Eye (tissue), 1 donor: ENCODE measurements at places on chromosomes 5 and 9.

DNA sequence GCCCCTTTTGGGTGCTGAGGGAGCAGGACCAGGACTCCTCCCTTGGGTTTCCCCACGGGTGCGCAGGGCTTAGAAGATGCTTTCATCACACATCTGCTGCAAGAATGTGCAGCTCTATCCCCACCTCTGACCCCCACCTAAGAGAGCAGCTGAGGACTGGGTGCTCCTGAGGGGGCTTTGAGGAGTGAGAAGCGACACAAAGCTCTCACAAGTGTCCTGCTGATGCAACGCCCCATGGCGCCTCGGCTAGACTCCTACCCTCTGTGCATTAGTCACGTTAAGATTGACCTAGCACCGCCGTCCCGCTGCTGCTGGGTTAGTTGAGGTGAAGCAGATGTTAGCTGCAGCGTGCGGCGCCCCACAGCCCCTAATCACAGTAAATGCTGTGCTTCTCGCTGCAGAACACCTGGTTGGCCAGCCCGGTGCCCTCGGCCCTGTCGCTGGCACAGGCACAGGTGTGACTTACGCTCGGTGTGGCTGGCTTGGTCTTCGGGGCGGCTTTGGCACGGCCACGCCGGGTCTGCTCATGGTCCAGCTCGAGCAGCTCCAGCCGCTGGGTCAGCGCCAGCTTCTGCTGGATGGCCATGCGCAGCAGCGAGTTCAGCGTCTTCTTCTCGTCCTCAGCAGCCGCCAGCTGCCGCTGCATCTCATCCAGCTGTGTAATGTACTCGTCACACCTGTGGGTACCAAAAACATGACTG is 45.0 kb upstream of the IPPK start:
- DNase-seq: no peak

DNA sequence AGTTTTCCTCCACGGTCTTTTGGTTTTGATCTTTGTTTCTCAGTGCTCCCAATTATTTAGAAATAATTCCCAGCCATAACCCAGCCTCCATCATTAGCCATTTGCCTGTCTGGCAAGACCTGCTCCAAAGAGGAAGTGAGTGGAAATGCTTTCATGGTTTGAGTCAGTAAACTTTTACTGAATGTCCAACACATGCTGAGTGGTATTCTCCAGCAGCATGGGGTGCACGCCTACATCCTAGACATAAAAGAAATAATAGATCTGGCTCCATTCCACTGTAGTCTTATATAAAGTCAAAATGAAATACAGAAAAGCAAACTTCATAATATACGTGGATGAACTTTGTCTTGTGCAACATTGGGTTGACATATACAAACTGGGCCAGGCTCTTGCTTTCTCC is 757.2 kb downstream of the TLE1 start:
- DNase-seq: no peak

- DNase-seq: no peak
Measured at GRCh38 chr5:137306903-137307302, 192.2 kb downstream of the SPOCK1 start.

- DNase-seq: peak; percentile 78
Measured at GRCh38 chr5:53480416-53481158, at the start of gene FST. TSS of gene FST (plus strand) at chr5:53480629. CDS start at chr5:53480792, 163 bp downstream.

DNA sequence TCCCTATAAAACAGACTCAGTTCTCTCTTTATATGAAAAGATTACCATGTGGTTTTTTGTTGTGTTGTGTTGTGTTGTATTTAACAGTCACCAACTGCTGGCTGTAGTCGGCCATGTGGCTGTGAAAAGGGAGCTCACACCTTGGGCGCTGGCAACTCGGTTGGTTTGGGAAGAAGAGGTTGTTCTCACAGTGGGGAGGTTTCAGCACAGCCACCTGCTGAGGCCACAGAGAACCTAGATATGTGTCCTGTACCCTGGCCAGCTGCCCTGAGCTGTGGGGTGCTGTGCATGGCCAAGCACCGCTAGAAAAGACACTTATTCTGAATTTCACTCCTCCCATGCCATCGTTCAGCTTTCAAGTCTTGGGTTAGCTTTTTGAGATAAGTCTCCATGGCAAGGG is 58.8 kb downstream of the SYK start:
- DNase-seq: no peak

- DNase-seq: peak; percentile 48
Measured at GRCh38 chr9:131395157-131396098, 1.5 kb downstream of the PRRC2B start.

- peak; percentile 30 for DNase-seq
Measured at GRCh38 chr5:127280491-127281220, 9.9 kb upstream of the MEGF10 start.

GRCh38 chr9:136926154-136926704 is 18.3 kb downstream of the FBXW5 start:
- no peak for DNase-seq

DNA sequence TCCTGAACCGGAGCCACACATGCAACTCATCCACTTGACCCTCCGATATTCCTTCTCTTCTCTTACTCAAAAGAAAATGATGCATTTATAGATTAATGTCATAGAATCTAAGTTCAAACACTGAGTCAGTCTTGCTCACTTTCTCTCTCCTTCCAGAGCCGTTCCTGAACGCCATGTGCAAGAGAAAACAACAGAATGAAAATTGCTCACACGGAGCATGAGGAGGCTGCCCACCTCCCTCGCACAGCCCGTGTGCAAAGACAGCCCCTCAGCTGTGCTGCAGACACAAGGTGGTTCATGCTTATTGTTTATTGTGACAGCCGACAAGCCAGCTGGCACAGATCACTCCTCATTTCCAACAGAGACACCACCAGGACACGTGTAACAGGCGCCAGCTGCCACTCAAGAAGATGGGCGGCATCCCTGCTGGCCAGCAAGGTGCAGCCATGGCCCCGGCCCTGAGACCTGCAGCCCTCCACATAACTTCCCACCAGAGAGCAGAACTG is 290.8 kb downstream of the GLIS3 start:
- DNase-seq: peak; percentile 52

DNA sequence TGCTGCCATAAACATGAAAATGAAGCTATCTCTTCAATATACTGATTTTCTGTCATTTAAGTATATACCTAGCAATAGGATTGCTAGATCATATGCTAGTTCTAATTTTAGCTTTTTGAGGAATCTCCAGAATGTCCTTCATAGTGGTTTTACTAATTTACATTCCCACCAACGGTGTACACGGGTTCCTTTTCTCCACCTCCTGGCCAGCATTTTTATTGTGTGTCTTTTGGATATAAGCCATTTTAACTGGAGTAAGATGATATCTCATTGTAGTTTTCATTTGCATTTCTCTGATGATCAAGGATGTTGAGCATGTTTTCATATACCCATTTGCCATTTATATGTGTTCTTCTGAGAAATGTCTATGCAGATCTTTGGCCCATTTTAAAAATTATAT is 446.5 kb downstream of the GABRG2 start:
- DNase-seq: no peak

GRCh38 chr5:74685979-74686631 is 1.1 kb downstream of the HEXB start:
- peak; percentile 28 for DNase-seq

DNA sequence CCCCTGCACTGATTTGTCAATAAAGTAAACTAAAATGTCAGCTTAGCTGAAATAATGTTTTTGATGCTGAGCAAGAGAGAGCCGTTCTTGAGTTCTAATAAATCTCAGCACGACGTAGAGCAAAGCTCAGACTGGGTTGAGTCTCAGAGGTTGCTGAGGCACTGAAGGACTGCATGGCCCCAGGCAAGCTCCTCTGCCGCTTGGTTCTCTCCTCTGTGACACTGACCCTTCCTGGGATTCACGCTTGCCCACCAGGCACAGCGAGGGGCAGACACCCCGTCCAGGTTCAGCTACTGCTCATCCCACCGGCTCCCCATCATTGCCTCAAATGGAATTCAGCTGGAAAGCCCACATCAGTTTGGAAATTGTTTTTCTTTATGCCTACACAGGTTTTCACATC is 129.8 kb downstream of the IRX2 start:
- no peak for DNase-seq

DNA sequence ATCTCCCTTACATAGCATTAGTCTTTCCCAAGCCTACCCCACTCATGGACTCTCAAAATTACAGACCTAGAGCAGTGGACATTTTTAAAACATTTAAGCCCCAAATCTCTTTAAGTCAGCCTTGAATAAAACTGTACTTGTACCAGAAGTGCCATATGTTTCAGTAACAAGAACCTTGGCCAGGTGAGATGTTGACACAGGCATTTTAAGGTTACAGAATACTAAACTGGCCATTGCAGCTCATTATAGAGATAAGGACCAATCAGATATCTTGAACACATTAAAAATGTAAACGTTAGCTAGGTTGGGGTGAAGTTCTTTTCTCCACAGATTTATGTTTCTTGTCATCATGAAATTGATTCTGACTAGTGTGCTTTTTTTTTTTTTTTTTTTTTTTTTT is 103.8 kb upstream of the MIER3 start:
- no peak for DNase-seq

DNA sequence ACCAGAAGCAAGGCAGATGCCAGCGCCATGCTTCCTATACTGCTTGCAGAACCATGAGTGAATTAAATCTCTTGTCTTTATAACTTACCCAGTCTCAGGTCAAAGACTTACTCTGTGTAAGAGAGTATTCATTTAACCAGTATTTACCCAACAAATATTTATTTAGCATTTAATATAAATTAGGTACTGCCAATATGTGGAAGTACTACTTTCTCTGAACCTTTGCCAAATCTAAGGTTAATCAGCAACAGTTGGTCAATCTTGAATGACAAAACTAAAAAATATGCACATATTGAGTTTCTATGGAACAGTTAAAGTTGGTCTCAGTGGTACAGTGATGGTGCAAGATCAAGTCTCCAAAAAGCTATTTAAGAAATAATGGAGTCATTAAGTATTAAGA is 155.9 kb upstream of the CCNG1 start:
- no peak for DNase-seq

DNA sequence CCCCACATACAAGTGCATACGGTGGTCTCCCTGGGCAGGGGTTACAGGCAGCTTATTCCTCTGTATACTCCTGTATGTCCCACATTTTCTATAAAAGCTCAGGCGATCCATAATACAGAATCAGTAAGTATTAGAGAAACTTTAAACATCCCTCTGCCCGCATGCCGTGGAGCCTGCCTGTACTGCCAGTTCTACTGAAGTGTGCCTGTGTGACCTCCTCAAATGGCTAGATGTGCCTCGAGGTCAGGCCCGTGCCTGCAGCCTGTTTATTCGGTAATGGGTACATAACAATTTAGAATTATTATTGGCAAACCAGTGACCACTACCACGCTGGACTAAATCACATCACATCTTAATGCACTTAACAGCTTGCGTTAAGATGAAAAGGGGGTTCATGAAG is 190.8 kb downstream of the FANCC start:
- DNase-seq: no peak

DNA sequence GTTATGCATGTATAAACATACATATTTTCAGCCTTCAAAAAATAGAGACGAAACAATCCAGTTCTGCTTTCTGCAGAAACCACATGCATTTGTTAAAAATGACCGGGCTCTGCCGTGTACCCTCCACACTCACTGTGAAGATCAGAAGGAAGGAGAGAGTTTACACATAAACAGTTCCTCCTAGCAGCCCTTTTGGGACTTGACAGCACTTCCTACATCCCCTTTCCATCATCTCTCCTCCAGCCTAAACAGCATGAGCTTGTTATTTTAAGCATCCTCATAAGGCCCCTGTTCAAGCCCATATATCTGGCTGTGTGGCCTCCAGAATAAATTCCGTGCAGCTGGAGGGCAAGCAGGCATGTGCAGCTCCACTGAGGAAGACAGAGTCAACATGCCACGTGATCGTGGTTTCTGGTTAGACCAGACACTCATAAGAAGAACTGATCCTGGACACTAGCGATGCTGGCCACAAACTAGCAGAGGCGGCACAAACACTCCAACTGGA is 42.2 kb downstream of the NIPAL4 start:
- no peak for DNase-seq

GRCh38 chr5:133457439-133458355 is 154.6 kb downstream of the FSTL4 start:
- peak; percentile 60 for DNase-seq

DNA sequence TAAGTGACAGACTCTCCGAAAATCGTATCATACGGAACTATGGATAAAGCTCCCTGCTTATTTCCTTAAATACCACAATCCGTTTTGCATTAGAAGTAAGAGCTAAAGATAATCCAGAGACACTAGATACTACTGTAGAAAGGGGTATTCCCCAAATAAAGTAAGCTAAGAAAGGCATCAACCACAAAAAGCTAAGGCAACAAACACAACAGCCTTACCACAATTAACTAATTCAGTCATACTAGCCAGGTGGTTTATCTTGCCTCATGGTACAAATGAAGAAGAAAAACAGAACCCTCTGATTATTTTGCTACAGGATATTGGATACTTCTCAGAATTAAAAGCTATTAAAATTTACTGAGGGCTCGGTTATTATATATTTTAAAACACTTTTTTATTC is 14.1 kb downstream of the ERP44 start:
- no peak for DNase-seq

DNA sequence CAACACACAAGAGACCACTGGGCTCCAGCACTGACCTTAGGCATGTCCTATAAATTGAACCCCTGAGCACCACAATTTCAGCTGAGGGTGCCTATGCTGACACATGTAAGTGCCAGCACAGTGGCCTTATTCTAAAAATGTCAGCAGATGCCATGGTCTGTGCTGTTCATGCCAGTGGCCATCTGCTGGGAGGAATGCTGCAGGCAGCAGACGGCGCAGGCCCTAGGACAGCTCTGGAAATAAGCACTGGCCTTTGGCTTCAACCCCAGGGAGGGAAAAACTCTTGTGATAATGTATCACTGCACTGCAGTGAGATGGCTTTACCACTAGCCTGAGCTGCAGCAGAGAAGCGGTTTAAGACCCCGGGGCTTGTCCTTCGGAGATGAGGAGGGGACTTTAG is 98.5 kb downstream of the SYK start:
- DNase-seq: peak; percentile 32

- no peak for DNase-seq
Measured at GRCh38 chr9:108434502-108434901, 421.3 kb downstream of the ACTL7B start.

GRCh38 chr5:111076091-111076490 is 4.6 kb downstream of the TSLP start:
- DNase-seq: no peak

DNA sequence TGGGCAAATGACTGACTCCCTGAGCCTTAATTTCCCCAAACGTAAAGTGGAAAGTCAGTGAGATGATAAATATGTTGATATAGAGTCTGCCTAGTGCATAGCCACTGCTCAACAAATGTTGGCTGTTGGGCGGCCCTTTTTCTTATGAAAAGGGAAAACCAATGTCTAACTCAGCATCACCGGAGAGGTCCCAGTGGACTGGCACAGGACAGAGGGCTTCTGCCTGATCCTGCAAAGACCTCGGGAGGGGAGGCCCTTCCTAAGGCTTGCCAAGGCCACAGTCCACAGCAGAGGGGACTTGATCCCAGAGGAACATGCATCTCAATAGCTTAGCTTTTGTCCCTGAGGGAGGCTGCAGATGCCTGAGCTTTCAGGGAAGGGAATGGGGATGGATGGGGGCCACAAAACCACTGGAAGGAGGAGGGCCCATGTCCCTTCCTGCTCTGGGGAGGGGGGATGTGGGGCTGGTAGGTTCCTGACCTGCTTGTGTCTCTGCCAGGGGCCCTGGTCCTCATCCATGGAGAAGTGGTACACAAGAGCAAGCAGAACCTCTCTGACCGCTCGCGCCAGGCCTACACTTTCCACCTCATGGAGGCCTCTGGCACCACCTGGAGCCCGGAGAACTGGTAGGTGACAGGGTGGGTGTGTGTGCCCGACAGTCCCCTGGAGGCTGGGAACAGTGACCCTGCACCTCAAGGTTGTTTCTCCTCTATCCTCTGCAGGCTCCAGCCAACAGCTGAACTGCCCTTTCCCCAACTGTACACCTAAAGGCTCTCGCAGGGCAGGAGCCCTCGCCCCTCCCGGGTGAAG is 6.3 kb downstream of the DOLK start:
- DNase-seq: no peak
